AG09319 (cell line): ENCODE measurements at places on chromosomes 6 and 20.

GRCh38 chr6:75403563-75404080 lies 90.0 kb downstream of the FILIP1 start:
- no peak for DNase-seq

- DNase-seq = no peak
These were observed 183.9 kb upstream of the JARID2 start for GRCh38 chr6:15061908-15062515.

- DNase-seq = no peak
These were observed 56.9 kb downstream of the CSE1L start for GRCh38 chr20:49103019-49103418.

GRCh38 chr6:144729502-144729901 lies 444.4 kb downstream of the UTRN start:
- DNase-seq = no peak

DNA sequence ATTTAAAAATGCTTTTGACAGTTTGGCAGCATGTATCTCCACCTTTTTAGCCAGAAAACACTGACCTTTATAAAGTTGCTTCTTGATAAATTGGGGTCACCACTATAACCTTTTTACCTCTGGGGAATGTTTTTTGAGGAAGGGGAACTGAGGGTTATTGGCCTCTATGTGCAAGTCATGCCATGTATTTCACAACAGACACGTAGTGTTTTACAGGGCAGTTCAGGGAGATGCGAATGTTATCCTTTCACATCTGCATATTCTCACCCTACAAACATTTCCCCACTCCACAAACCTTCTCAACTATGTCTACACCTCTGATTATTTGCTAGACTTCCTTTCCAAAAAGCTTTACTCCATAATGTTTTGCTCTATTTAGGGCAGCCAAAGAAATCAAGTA lies 17.0 kb upstream of the SLA2 start:
- no peak for DNase-seq

- DNase-seq = no peak
These were observed 491 bp downstream of the GNMT start for GRCh38 chr6:42961020-42961470.

- DNase-seq = peak; percentile 76
These were observed 342.0 kb downstream of the SOX4 start for GRCh38 chr6:21935561-21936028.

- no peak for DNase-seq
These were observed 788 bp downstream of the TRIM40 start for GRCh38 chr6:30136570-30137286.

GRCh38 chr6:52749556-52750152 lies 13.6 kb downstream of the GSTA2 start:
- DNase-seq = no peak

- DNase-seq = no peak
These were observed 75.8 kb upstream of the IYD start for GRCh38 chr6:150293019-150293418.

GRCh38 chr20:56839222-56839621 lies 210.1 kb downstream of the TFAP2C start:
- DNase-seq = no peak

DNA sequence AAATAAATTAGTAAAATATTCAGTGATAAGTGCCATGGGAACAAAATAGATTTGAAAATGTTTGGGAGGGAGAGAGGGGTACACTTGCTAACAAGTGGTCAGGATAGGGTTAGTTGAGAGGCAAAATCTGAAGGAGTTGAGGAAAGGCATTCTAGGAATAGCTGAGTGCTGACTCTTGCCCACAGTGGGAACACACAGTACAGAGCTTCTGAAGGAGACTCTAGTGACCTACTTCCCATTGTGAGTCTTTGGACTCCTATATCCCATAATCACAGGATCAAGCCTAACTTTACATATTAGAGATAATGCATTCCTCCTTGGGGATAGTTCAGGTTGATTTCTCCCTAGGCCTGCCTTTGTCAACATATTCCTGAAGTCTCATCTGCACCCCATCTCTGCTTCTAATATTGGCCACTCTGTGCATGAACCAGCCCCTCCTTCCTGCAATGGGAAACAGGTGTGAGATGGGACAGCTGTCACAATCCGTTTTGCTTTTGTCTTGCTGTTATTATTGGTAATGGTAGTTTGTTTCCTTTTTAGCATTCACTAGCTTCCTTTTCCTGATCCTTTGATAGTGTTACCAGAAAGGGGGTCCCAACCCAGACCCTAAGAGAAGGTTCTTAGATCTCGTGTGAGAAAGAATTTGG lies 2.6 kb upstream of the TRIM38 start:
- no peak for DNase-seq

DNA sequence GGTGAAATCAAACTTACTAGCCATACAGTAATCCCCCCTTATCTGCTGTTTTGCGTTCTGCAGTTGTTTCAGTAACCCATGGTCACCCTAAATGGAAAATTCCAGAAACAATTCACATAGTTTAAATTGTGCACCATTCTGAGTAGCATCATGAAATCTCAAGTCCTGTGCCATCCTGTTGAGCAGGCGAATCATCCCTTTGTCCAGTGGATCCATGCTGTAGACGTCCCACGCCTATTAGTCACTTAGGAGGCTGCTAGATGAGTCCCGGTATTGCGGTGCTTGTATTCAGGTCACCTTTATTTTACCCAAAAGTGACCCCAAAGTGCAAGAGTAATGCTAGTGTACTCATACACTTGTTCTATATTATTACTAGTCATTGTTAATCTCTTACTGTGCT lies 46.4 kb downstream of the HECA start:
- DNase-seq = no peak

DNA sequence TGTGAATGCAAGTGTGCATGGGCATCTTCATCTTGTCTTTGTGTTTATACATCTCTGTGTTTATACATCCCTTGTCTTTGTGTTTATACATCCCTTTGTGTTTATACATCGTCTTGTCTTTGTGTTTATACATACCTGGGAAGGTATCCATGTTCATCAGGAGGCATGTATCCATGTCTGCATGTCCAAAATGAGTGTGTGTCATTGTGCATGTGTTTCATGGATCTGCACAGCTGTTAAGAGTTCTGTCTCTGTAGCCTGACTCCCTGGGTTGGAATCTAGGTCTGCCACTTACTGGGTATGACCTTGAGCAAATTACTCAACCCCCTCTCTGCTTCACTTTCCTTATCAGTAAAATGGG lies 50.1 kb upstream of the SIRPA start:
- no peak for DNase-seq

DNA sequence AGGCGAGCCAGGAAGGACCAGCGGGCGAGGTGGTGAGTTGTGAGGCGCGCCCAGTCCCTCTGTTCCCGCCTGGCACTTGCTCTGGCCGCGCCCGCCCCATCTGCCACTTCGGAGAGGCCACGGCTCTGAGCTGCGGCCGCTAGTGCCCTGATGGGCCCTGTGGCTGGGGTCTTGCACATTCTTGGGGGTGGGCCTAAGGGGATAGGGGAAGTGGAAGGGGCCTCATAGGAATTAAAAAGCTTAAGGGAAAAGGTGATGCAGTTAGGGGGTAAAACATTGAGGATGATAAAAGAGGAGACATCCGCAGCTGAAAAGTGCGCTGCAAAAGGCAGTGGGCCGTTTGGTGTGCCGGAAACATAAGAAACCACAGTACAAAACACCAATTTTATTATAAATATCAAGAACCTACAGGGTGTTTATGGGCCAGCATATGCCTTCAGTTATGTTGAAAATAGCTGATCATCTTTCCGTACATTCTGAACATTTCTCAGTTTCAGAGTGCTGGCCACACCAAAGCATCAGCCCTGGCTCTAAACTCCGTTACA lies 1.1 kb upstream of the PSMB8 start:
- DNase-seq = no peak

DNA sequence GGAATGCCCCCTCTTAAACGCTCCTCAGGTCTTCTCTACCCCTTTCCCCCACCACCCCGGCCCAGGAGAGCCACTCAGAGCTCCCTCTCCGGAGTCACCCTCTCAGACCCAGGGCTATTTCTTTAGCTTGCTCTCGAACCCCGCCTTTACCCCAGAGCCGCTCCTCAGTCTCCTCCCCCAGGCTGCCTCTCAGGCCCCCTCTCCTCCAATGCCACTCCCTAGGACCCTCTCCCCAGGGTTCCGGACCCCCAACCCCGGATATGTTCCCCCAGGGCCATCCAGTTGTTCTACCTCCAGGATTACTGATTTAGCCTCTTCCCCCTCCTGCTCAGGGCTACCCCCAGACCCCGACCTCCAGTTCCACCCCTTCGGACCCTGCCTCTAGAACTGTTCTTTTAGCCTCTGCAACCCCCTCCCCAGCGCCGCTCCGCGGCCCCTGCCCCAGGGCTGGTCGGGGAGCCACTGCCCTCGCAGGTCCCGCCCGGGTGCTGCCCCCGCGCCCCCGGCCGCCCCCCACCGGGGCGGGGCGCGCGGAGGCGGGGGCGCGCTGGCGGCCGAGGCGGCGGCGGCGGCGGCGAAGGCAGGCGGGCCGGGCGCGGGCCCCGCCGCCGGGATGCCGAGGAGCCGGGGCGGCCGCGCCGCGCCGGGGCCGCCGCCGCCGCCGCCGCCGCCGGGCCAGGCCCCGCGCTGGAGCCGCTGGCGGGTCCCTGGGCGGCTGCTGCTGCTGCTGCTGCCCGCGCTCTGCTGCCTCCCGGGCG lies at the start of gene MMP24:
MMP24 (plus strand) TSS at position 565 of the 758 bp plus-strand sequence; CDS start at position 614, 49 bp downstream.
- no peak for DNase-seq

DNA sequence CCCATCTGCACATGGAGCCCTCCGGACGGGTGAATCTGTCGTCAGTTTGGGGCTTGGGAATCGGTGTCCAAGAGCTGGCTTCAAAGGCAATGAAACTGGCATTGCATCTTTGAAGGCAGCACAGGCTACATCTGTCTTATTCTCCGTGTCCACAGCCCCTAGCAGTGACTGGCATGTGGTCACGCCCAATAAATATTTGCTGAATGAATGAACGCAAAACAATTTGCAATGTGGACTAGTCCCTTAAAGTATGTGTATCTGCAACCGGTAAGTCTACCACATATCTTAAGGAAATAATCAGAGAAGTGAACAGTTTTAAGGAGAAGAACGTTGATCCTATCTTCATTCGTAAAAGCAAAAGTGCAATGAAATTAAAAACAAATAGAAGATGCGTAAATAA lies 8.0 kb upstream of the PMEPA1 start:
- no peak for DNase-seq

- no peak for DNase-seq
These were observed 1.5 kb upstream of the PHIP start for GRCh38 chr6:79079561-79080041.

- DNase-seq = no peak
These were observed 135.1 kb upstream of the HDAC2 start for GRCh38 chr6:114106020-114106419.

DNA sequence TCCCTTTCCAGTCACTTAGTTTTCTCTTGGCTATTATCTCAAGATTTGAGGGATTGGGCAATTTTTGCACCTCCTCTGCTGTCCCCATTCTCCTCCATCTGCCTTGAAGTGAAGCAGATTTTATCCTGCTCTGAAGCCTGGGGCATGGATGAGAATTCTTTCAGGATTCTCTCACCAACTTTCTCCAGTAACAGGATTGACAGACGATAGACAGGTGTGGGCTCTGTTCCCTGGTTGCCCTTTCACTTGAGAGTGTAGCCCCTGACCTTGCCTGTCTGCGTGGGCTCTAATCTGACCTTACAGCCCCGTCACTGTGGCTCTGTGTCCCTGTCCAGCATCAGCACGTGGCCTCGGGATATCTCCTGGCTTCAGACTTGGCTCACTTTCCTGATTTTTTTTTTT lies 27.1 kb downstream of the CDYL start:
- DNase-seq = no peak

GRCh38 chr20:26308961-26309360 lies 612.3 kb upstream of the ZNF337 start:
- DNase-seq = no peak

DNA sequence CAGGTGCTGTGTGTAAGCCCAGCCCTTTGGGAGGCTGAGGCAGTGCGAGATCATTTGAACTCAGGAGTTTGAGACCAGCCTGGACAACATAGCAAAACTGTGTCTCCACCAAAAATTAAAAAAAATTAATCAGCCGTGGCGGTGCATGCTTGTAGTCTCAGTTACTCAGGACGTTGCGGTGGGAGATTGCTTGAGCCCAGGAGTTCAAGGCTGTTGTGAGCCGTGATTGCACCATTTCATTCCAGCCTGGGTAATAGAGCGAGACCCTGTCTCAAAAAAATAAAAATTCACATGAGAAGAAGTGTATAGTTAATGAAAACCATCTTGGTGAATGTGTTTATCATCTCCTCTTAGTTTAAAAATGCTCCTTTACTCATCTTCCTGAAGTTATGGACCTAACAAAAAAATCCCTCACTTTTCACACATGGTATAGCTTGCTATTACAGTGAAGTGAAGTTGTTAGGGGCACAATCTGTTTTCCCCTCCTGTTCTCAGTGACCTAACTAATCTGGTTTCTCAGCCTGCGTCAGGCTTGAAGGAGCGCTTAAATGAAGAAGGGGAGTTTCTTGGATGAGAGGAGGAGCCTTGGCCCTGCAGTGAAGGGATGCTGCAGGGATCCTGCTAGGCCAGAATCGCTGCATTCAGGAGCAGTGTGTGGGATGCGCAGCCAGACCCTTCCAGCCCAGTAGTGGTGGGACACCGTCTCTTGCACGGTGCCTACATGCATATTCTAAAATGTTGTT lies 45.3 kb downstream of the JARID2 start:
- DNase-seq = no peak

DNA sequence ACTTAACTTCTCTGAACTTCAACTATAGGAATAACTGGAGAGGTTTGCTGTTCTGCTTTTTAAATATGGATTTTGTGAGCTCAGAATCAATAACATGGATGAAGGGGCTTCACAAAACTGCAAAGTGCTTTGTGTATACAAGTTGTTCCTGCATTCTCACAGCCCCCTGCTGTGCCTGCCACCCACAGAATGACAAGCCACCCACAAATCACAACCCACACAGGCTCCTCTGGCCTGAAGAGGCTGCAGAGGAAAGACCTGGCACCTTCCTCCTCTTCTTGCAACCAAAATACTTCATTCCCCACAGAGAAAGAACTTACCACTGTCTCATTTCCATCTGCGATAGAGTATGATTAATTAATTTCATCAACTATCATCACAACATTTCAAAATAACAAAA lies 106.7 kb upstream of the NHSL1 start:
- DNase-seq = no peak

GRCh38 chr20:24868959-24869358 lies 80.1 kb upstream of the CST7 start:
- DNase-seq = no peak

GRCh38 chr6:7914991-7915789 lies 4.6 kb upstream of the TXNDC5 start:
- DNase-seq = peak; percentile 67

- DNase-seq = no peak
These were observed 233.9 kb downstream of the RFPL4B start for GRCh38 chr6:112581015-112581414.

DNA sequence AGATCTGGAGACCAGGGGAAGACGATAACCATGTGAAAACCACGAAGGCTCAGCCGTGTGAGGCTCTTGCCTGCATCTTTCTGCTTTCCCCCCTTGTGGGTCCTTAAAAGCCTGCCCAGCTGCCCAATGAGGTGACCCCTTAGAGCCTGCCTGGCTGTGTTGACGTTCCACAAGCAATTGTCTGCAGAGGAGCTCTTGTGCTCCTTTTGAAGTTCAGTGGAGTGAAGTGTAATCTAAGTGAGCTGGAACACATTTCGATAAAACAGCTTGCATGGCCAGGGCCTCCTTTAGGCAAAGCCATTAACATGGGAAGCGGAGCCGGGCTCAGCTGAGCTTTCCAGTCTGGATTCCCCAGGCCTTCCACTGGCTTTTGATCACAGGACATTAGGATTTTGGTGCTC lies 27.3 kb upstream of the TCP11 start:
- DNase-seq = no peak

GRCh38 chr20:14597206-14597715 lies 259.8 kb upstream of the FLRT3 start:
- DNase-seq = peak; percentile 22

GRCh38 chr6:169669147-169669546 lies 32.7 kb downstream of the WDR27 start:
- DNase-seq = no peak
